ENCODE measurements at places on chromosomes 13 and 19.

- DNase-seq: peak; percentile 5
Measured at GRCh38 chr13:42681326-42682100, 99.9 kb upstream of the FAM216B start.

DNA sequence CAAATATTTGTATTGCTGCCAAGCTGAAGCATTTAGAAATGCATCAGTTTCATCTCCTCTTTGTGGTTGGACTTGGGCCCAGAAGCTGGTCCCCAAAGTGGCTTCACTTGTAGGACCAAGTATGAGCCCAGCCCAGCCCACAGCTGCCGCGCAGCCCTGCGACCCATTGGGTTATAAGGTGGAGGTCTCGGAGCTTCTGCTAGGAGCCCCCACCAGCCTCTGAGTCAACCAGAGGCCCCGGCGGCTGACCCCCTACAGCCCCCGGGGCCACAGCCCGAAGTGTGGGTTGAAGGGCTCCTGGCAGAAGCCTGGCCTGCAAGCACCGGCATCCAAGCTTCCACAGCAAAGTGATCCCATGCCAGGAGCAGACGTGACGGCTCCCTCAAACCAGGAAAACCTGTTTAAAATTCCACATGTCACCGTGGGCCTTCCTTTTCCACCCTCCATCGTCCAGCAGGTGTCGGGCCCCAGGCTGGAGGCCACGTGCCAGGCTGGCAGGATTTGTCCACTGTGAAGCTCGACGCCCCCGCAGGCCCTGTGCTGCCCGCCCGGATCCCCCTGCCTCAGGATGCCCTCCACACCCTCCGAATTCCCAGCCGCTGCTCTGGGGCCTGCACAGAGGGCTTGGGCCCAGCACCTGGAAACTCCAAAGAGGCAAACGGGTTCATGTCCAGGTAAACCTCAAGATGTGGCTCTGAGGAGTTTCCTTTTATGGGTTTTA lies 54.7 kb downstream of the C13orf46 start:
- DNase-seq: no peak

- no peak for DNase-seq
Measured at GRCh38 chr13:30337061-30337610, 29.8 kb upstream of the KATNAL1 start.

DNA sequence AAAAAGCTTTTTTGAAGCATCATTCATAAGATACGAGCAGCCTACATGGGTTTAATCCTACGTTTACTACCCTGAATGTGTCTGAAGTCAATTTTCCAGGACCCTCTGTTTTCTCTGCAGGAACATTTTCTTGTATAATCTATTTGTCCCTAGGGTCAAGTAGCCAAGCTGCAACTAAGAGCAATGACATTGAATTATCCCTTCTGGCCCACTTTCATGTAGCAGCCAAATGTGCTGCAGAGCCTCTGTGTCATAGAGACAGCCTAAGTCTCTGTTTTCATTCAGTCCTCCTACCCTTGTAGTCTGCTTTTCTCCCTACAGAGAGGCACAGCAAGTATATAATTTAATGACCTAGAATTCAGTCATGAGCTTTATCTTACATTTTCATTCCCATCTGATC lies 82.1 kb downstream of the ZAR1L start:
- no peak for DNase-seq

- DNase-seq: no peak
Measured at GRCh38 chr19:27720155-27720554, 1492.8 kb downstream of the UQCRFS1 start.

- no peak for DNase-seq
Measured at GRCh38 chr13:108273429-108274118, 4.1 kb downstream of the TNFSF13B start.

GRCh38 chr19:6217752-6218334 lies 61.9 kb downstream of the MLLT1 start:
- DNase-seq: no peak

GRCh38 chr19:50518091-50519005 lies 4.6 kb upstream of the ASPDH start:
- DNase-seq: no peak

Measured in NCI-H1694 (cell line).